Esophagus squamous epithelium (tissue), 5 donors: ENCODE measurements at places on chromosomes 16 and 17. TPM values are rescaled to one million over a fixed set of nuclear protein-coding genes. Genes with fewer than 3 reads are reported as not detected.

The HES7 gene
- total RNA-seq, result not detected

The GP1BA gene
- total RNA-seq, result not detected

The MYOCD gene
- 11.7 TPM for total RNA-seq

The SSH2 gene
- 15.6 TPM for total RNA-seq

The ATP5PD gene
- 266 TPM for total RNA-seq

The GAST gene
- total RNA-seq, result not detected

The CD300LG gene
- 2.3 TPM for total RNA-seq

The RPUSD1 gene
- total RNA-seq, result 27.5 TPM

The MYO15B gene
- total RNA-seq, result 10.8 TPM

The MT1M gene
- total RNA-seq, result not detected

The AANAT gene
- total RNA-seq, result not detected

The CCL18 gene
- not detected for total RNA-seq

The ZNF750 gene
- total RNA-seq, result 116 TPM

The TMEM114 gene
- not detected for total RNA-seq
